M059J (cell line): ENCODE measurements at places on chromosomes 11 and 22. TPM values are rescaled to one million over a fixed set of nuclear protein-coding genes. Genes with fewer than 3 reads are reported as not detected.

Gene KIF18A
- total RNA-seq, result 36.2 and 43.7 TPM in 2 replicates

GRCh38 chr22:47335958-47336357, 573.5 kb downstream of the TBC1D22A start:
- no peak for DNase-seq

Gene FOLR2
- total RNA-seq, result not detected in 2 replicates

Gene PSMD13
- total RNA-seq, result 162 and 239 TPM in 2 replicates

DNA sequence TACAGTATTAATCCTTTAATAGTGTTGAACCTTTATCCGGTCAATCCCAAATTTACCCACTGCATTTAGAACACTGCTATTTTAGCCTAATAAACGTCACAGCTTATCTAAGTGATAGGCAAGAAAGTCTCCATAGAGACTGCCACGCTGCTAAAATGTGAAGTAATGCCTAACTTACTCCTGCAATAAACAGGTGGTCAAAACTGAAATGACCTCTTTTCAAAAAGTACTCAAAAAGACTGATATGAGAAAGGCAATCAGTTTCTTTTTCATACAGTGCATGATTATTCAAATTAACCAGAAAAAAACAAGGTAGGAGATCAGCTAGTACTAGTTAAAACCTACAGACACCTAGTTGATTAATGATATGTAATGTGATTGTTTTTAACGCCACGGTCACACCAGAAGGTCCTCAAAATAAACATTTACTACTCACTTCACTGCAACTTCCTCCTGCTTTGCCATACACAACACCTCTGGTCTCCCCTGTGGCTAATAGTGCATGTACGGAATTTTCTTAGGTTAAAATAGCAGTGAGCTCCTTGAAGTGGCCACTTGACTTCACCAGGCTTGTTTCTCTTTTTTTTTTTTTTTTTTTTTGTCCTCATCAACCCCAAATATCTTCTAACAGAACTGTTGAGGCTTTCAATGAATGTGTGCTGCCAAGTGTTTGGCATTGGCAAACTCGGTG, 8.8 kb downstream of the ATP5MG start:
- no peak for DNase-seq

GRCh38 chr11:69703768-69704507, at the start of gene FGF19:
FGF19 (minus strand) TSS chr11:69704022; CDS start chr11:69703876, 146 bp downstream.
- DNase-seq, result no peak

Gene PHLDA2
- 9.1 and 18.9 TPM in 2 replicates for total RNA-seq

- DNase-seq, result no peak
Measured at GRCh38 chr11:130814440-130815096, 101.7 kb downstream of the SNX19 start.

Gene MPEG1
- not detected in 2 replicates for total RNA-seq

- DNase-seq, result peak; percentile 29
Measured at GRCh38 chr11:84800755-84801346, 826.3 kb downstream of the DLG2 start.

DNA sequence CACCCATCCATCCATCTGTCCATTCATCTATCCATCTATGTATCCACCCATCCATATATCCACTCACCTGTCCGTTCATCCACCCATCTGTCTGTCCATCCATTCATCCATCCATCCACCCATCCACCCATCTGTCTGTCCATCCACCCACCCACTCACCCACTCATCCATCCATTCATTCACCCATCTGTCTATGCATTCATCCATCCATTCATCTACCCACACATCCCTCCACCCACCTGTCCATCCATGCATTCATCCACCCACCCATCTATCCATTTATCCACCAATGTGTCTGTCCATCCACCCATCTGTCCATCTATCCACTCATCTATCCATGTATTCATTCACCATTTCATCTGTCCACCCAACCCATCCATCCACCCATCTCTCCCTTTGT, 33.3 kb downstream of the NADSYN1 start:
- DNase-seq, result no peak

- DNase-seq, result no peak
Measured at GRCh38 chr11:117490911-117491310, 163.3 kb downstream of the CEP164 start.

- DNase-seq, result no peak
Measured at GRCh38 chr11:30358536-30358935, 35.6 kb downstream of the ARL14EP start.

Gene LRRC10B
- 0.64 and 2.4 TPM in 2 replicates for total RNA-seq

GRCh38 chr22:41819257-41819656, 13.6 kb upstream of the SREBF2 start:
- no peak for DNase-seq

Gene FAM180B
- total RNA-seq, result not detected in 2 replicates

GRCh38 chr11:5625281-5625680, 480 bp downstream of the TRIM34 start:
- DNase-seq, result no peak

GRCh38 chr11:46410021-46410420, 18.4 kb upstream of the CHRM4 start:
- no peak for DNase-seq

Gene SHISA8
- not detected in 2 replicates for total RNA-seq

DNA sequence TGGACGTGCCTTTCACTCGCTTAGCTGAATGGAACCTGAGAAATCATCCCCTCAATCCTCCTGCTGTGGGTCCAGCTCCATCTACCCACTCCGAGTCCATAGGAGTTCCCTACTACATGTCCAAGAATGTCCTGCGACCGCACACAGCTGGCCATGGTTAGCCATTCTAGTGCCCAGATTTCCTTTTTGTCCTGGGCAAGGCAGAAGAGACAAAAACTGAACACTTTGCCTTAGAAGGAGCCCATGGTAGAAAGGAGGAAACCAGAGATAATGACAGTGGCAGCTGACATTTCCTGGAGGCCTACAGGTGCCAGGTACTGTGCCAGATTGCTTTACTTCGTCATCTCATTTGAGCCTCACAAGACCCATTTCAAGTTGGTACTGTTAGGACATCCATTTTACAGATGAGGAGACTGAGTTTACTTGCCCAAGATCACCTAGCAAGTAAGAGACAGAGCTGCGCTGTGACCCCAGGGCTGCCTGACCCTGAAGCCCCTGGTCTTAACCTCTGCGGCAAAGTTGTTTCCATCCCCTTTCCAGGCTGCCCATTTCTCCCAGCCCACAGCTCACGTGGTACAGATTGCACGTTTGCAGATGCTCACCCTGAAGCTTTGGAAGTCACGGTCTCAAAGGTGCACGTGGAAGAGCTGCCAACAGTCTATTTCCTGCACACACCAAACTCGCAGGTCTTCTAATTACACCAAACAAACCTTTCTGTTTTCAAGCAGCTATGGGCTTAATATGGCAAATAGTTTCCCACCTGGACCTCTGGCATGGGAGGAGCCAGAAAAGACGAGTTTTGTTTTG, 112.7 kb downstream of the ZBTB16 start:
- DNase-seq, result no peak

Gene NLRP14
- total RNA-seq, result not detected in 2 replicates

DNA sequence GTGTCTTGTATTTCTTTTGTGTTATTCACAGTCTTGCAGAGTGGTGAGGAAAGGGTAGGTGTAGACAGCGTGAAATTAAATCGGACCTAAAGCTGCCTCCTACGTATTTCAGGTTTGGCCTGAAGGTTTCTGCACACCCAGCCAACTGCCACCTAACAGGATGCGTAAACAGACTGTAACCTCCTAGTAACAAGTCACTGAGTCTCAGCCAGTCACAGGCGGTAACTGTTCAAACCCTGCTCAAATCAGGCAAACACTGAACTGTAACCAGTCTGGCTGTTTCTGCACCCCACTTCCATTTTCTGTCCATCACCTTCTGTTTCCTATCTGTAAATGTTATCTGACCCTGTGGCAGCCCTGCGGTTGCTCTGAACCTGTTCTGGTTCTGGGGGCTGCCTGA, 87.1 kb downstream of the ADAMTS15 start:
- DNase-seq, result no peak

DNA sequence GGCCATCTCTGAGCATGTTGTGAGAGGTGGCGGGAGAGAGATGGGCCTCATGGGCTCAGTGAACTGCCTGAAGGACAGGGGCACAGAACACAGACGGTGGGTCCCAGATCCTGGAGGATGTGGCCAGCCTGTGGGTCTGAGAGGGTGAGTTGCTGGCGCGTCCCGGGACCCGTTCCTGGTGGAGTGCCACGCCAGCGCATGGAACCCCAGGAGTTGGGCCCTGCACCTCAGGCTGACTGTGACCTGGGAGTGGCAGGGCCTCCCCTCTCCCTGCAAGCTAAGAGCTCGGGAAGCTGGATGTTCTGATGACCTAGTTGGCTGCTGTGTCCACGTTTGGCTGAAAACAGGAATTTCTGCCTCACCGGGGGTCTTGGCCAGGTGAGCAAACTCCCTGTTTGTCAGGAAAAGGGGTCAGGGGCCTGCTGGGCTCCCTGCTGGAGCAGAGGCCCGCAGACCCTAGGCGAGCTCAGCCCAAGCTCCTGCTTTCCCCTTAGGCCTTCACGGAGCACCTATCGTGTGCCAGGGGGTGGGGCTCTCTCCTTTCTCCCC, 15.0 kb downstream of the LRRC32 start:
- no peak for DNase-seq

DNA sequence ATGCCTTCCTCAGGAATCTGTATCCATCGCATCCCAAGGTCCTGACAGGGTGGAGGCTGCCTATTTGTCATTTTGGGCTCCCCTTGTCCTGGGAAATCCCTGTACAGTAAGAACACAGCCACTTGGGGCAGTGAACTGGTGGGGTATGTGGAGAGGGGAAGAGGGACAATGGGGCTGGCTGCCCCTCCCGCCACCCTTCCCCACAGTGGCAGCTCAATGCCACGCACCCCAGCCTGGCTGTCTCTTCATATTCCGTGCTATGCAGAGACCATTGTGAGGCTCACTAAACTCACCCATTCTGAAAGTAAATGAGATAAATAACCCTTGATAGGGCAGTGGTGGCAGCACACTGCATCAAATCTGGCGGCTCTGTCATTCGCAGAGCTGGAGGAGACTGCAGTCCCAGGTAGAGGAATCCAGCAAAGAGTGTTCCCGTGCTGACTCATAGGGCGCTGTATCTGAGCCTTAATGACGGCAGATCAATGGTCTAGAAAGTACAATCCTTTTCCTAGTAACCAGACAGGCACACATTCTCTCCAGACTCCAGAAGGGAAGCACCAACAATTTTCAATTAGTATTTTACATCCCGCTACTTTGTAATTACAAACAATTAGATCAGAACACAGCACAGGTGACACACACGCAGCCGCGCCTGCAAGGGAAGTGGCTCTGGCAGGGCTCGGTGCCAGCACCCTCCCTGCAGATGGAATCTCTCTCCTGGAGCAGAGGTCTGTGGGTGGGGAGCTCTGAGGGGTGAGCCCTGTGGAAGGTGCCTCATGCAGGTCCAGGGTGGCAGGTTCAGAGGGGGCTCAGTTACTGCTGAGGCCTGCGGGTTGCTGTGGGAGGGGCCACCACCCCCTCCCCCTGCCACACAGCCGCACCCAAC, 167.9 kb upstream of the B3GAT1 start:
- DNase-seq, result no peak

DNA sequence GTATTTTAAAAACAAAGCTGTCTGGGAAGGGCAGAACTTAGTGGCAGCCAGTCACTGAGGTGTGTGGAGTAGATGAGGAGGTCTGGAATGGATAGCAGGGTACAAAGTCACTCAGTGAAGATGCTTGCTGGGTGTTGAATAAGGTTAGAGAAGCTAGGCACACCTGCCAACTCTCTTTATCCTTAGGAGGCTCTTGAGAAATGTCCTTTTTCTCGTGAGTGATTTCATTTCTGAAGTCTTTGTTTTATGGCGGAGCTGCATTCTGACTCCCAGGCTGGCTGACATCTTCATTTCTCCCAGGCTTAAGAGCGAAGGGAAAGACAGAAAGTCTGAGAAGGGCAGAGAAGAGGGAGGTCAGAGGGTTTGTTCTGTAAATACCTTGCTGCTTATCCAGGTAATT, 31.0 kb downstream of the CECR2 start:
- no peak for DNase-seq

DNA sequence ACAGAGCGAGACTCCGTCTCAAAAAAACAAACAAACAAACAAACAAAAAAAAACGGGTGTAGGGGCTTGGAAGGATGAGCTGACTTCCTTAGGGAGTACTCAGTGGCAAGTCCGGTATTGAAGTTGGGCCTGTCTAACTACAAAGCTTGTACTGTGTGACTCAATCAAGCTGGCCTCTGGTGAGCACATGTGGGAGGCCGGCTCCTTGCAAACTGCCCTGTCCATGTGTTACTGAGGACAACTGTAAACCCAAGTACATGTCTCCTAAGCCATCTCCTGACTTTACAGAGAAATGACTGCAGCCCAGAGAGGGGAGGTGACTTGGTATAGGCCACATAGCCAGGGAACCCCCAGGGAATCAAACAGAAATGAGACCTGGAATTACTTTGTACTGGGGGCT, 11.6 kb downstream of the RIBC2 start:
- DNase-seq, result no peak

- DNase-seq, result no peak
Measured at GRCh38 chr22:21103633-21104032, 57.9 kb downstream of the LRRC74B start.

DNA sequence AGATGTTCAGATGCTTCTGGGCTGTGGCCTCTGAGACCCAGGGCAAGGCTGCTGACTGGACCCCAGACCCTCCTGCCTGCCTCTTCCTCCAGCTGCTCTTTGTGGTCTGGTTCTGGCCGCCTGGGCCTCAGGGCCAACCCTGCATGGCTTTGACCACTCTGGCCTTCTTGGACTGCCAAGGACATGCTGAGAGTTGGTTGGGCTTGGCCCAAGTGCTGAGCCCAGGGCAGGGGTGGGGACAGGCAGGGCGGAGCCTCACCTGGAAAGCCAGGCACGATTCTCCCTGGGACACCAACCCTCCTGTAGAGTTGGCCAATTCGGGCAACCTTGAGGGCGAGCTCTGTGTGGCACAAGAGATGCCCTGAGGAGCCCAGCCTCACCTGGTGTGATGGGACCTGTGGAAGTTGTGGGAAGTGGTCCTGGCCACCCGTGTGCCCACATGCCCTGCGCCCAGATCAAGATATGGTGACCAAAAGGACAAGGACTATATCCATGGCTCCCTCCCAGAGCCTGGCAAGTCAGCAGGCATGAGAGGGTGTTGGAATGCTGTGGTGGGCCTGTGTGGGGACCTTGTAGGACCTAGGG, 11.6 kb downstream of the TANGO2 start:
- no peak for DNase-seq

- DNase-seq, result no peak
Measured at GRCh38 chr11:75504501-75504900, 21.2 kb downstream of the GDPD5 start.
